GM10248 (cell line): ENCODE measurements at places on chromosomes 11 and 22.

- peak; percentile 71 for DNase-seq
Observed at GRCh38 chr22:19448076-19448607, 631 bp upstream of the C22orf39 start.

- DNase-seq = no peak
Observed at GRCh38 chr11:30698425-30698824, 112.3 kb upstream of the MPPED2 start.

GRCh38 chr22:41576877-41577276 is 12.8 kb downstream of the PMM1 start:
- DNase-seq = peak; percentile 65

GRCh38 chr11:117302228-117302627 is 11.1 kb downstream of the BACE1-AS start:
- no peak for DNase-seq

GRCh38 chr11:19719960-19720359 is 7.3 kb downstream of the NAV2 start:
- no peak for DNase-seq

DNA sequence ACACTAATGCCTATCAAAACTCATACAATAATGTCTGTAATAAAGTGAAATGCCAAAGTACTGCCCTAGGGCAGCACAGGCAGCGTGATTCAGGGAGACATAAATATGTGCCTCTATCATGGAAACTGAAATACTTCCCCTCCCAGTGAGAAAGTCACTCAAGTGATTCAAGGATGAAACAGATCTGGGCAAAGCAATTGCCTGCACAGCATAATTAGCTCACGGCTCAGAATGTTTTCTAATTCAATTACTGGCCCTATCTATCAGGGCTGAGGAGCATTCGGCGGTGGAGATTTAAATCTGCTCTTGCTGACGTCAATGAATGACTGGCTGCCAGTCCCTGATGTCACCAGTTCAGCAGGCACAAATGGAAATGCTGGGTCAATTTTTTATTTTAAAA is 27.7 kb upstream of the PPP2R1B start:
- DNase-seq = no peak

- DNase-seq = no peak
Observed at GRCh38 chr11:20654038-20654437, 15.3 kb upstream of the NELL1 start.

DNA sequence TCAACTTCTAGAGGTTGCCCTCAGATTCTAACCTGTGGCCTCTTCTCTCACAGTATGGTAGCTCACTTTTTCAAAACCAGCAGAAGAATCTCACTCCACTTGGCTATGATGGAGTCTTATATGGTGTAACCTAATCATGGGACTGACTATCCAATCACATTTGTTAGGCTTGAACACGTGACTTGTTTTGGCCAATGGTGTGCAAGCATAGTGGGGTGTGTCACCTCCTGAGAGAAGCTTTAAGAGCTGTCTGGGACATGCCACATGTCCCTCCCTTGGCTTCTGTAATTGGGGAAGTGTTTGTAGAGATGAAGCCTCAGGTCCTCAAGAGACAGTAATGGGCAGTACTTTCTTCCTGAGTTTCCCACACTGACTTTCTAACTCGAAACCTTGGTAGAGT is 12.8 kb upstream of the SMIM38 start:
- DNase-seq = no peak
